ENCODE measurements at places on chromosomes 7 and 10.

DNA sequence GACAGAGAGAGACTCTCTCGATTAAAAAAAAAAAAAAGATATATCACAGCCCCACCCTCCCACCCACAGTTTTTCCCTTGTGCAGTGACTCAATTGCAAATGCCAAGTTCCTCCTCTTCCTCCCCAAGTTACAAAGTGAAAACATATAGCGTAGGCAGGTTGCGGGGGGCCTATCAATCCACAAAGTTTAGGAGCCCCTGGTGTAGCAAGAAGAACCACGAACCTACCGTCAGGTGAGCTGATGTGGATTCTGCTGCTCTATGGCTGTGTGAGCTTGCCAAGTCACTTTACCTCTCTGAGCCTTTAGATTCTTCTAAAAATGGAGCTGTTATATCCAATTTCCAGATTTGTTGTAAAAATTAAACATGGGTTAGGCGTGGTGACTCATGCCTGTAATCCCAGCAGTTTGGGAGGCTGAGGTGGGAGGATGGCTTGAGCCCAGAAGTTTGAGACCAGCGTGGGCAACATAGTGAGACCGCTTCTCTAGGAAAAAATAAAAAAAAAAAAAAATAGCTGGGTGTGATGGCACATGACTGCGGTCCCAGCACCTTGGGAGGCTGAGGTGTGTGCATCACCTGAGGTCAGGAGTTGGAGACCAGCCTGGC, 8.2 kb upstream of the RHBDD2 start:
- no peak for DNase-seq

- DNase-seq = no peak
Measured at GRCh38 chr7:148344406-148344805, 246.2 kb upstream of the C7orf33 start.

GRCh38 chr10:74436523-74437170, 285.6 kb downstream of the ADK start:
- DNase-seq = no peak

DNA sequence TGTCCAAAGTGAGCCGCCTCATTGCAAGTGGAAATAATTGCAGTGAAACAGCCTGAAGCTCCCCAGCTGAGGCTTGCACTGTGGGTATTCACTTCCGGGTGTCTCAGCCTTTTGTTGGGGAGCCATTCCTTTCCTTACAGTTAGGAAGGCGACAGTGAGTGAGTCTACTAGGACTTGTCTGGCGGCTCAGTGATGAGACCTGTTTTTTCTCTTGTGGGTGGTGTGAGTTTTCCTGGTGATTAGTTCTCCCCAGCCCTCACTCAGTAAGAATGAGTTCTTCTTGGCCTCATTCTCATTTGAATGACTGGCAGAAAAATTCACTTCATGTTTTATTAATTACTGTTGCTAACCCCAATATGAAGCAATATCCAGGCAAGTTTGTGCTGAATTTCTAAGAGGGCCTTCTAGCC, 2.6 kb downstream of the PGAM1 start:
- DNase-seq = no peak

DNA sequence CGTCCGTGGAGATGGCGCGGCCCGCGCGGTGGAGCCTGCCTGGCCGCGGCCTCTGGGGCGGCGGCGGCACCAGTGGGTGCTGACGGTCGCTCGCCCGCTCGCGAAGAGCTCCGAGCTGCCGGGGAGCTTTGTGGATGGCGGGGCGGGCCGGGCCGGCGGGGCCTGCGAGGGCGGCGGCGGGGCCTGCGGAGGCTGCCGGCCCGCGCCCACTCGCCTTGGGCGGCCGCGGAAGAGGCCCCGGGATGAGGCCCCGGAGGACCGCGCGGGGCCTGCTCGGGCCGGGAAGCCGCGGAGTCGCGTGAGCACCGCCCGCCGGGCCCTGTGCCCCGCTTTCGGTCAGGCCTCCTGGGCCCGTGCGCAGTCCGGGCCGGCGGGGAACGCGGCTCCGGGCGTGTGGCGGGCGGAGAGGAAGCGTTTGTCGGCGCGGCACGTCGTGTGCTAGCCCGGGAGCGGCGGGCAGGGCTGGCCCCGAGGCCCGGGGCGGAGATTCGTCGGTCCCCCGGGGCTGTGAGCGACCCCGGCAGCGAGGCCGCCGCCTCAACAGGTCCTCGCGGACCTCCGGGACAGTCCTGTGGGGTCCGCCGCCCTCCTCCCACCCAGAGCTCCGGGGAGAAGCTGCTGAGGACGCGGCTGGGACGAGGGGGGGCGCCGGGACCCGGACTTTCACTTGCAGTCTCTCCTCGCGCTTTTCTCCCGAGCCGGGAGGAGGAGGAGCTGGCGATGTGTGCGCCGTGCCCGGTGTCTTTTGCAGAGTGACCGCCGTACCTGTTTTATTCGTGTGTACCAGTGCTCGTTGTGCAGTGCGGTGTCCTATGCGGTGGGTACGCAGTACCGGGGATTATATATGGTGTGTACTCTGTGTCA, 578 bp downstream of the ZMYND11 start:
- DNase-seq = peak; percentile 48

DNA sequence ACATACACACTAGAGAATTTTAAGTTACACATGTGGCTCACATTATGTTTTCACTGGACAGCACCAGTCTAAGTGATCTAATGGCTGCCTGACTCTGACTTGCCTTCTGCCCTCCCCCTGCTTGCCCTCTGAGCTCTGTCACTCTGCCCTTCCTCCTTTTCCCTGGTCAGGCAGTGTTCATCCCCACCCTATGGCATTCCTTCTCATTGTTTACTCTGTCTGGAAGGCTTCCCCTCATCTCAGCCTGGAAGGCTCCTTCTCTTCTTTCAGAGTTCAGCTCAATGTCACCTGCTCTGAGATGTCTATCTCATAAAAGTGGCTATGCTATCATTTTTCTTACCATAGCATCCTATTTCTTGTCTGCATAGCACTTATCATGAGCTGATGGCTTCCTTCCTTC, 305.7 kb downstream of the BMPER start:
- DNase-seq = no peak

DNA sequence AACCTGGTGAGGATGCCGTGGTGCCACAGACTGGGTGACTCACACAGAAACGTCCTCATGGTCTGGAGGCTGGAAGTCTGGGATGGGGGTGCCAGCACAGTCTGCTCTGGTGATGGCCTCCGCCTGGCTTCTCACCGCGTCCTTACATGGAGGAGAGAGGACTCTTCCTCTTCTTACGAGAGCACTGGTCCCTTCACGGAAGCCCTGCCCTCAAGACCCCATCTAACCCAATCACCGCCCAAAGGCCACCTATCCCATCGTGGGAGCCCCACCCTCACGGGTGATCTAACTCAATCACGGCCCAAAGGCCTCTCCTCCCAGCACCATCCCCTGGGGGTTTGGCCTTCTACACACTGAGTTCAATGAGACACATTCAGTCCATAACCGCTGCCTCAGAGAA, 137.7 kb downstream of the PTPRN2 start:
- DNase-seq = no peak

DNA sequence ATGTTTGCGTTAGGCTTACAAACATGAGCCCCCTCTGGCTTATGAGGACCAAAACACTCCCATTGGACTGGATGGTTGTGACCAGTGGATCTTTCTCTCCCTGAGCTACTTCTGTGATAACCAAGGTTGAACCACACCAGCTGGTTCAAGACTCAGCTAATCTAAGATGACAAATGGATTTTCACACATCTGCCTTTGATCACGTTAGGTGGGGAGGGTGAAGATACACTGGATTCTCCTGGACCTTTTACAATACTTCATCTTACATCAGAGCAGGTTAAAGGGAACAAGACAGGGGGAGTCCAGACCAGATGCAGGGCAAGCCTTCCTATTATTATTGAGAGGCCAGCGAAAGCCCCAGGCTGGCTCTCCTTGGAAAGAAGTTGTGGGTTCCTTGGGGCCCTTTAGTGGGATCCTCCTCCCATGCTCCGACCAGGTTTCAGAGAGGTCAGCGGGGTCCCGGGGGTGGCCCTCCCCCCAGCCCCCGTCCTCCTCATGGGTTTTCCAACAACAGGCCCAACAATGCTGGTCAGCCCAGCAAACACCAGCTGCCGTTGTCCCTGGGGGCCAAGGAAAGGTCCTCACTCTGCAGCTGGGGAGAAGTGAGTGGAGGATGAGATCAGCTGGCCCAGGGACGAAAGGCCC, 2.8 kb downstream of the GFRA1 start:
- DNase-seq = no peak

DNA sequence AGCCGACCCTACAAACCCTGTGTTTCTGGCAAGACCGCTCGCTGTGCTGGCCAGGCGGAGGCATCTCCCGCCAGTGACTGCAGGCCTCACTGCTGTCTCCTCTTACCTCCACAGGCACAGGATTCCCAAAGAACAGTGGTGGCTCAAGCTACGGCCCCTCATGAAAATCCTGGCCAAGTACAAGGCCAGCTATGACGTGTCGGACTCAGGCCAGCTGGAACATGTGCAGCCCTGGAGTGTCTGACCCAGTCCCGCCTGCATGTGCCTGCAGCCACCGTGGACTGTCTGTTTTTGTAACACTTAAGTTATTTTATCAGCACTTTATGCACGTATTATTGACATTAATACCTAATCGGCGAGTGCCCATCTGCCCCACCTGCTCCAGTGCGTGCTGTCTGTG, 36.2 kb downstream of the PITRM1 start:
- DNase-seq = peak; percentile 66

DNA sequence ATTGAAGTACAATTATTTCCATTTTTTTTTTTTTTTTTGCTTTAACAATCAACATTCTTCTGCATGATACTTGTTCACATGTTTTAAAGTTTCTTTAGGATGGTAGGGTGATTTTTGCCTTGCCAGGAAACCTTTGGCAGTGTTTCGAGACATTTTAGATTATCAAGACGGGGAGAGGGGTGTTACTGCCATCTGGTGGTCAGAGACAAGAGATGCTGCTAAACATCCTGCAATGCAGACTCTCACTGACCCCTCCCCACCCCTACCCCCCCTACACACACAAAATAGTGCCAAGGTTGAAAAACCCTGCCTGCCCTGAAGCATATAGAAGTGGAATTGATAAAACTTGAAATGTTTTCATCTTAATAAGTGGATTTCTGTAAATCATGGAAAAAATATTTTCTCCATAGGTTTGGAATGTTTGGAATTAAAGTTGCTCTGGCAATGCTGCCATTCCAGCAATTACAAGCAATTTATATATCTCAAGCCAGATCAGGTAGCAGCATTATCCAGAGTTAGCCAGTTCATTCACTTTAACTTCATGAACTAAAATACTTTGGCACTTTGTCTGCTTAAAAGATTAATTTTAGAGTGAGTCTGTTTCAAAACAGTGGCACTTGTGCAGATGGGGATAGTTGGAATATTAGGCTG, 62.1 kb downstream of the SDHAF3 start:
- peak; percentile 56 for DNase-seq

- no peak for DNase-seq
Measured at GRCh38 chr7:142434666-142435167, 176.9 kb upstream of the PRSS58 start.

DNA sequence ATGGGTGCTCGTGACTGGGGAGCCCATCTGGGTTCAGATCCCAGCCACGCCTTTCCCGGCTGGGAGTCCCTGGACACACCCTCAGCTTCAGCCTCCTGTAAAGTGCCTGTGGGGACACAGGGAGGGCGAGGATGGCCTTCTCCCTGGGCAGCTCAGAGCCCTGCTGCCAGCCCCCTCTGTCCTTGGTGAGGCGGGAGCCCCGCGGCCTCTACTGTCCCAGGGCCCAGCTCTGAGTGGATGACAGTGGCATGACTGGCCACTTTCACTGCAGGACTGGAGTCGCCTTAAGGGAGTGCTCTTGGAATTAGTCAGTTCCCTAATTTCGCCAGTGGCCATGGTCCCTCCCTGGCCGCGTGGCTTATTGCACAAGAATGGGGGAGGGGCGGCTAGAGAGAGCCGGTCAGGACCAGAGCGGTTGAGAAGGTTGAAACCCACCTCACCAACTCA, 4.6 kb downstream of the BRI3 start:
- DNase-seq = no peak

GRCh38 chr10:128056303-128057050, 69.7 kb downstream of the MKI67 start:
- no peak for DNase-seq

GRCh38 chr7:64872351-64873154, 30.5 kb upstream of the ZNF273 start:
- no peak for DNase-seq

GRCh38 chr7:23347682-23348180, 48.6 kb downstream of the MALSU1 start:
- no peak for DNase-seq

- no peak for DNase-seq
Measured at GRCh38 chr10:9762966-9763656, 1254.6 kb upstream of the CELF2 start.

GRCh38 chr7:2802101-2802500, 42.0 kb downstream of the GNA12 start:
- DNase-seq = no peak

DNA sequence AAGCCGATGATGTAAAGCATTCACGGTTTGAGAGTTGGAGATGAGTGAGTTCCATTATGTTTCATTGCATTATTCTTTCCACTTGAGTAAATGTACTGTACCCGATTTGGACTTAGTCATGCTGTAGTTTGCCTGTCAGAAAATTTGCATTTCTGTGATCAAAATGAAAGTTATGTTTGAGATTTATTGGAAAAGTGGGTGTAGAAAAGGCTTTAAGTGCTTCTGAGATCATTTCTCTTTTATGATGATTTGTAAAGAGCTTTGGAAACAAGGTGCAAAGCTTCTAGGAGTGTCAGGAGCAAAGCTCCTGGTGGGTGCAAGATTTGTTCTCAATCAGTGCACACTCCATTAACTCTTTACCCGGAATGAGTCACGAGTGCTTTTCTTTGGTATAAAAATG, 204.1 kb upstream of the POM121L12 start:
- no peak for DNase-seq

DNA sequence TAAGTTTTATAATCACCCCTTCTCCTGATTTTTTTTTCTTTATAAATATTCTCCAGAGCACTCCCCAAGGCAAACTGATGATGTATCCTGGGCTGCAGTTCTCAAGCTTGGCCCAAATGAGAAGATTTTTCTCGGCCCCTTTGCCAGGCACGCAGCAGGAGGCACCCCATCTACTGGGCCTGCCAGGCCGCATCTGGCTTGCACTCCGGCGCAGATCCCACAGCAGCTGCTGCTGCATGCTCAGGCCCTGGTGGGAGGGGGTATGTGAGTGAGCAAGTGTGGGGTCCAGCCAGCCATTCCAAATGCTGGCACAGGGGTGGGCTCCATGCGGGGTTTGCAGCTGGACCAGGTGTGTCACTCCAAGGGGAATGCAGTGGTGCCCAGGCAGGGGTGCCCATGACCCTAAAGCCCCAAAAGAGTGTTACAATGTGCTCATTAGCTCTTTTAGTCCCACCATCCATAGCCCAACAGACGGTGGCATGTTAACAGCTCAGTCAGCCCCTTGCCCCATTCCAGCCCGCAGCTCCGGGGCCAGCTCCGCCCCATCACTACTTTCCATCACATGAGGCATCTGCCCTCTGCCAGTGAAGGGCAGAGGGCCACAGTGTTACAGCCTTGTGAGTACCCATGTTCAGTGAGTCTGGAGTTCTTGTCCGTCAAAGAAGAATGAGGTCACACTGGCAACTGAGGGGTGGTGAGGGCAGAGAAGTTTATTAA, 25.9 kb downstream of the OAT start:
- DNase-seq = no peak

GRCh38 chr7:135842446-135843179, 94.0 kb upstream of the FAM180A start:
- DNase-seq = no peak
